ENCODE measurements at places on chromosomes 1 and 21.

GRCh38 chr1:216935901-216936300 is 212.7 kb upstream of the ESRRG start:
- DNase-seq, result no peak

DNA sequence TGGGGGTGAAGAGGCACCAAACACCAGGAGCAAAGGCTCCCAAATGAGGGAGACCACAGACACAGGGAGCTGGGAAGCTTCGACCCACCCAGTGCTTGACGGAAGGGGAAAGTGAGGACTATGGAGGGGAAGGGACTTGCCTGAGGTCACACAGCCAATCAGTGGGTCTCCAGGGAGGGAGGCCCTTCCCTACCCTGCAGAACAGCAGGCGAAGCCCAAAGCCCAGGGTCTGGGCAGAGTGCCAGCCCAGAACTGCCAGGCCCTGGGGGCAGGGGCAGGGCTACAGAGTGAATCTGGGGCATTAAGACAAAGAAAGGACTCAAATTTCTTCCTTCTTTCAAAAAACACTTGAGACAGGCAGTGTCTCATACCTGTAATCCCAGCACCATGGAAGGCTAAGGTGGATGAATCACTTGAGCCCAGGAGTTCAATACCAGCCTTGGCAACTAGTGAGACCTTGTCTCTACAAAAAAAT is 45.5 kb upstream of the ECE1 start:
- DNase-seq, result no peak

GRCh38 chr1:111704776-111705175 is 34.4 kb downstream of the INKA2 start:
- DNase-seq, result no peak

DNA sequence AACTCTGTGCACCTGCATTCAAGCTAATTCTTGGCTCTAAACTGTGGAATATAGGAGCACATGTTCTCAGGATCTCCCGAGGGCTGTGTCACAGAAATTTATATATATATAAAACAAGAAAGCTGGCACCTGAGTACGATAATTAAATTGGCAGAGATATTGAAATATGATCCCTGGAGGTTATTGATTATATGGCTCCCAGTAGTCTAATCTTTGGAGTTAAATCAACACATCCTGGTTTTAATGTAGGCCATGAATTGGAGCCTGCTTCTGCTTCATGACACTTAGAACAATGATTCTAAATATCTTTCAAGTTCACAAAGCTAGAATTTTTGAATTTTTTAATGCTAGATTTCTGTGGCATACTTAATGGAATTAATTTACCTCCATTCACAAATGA is 84.3 kb downstream of the CTH start:
- no peak for DNase-seq

GRCh38 chr1:85027242-85027983 is 20.9 kb downstream of the MCOLN3 start:
- DNase-seq, result no peak
